ENCODE measurements at places on chromosomes 11 and 22.

DNA sequence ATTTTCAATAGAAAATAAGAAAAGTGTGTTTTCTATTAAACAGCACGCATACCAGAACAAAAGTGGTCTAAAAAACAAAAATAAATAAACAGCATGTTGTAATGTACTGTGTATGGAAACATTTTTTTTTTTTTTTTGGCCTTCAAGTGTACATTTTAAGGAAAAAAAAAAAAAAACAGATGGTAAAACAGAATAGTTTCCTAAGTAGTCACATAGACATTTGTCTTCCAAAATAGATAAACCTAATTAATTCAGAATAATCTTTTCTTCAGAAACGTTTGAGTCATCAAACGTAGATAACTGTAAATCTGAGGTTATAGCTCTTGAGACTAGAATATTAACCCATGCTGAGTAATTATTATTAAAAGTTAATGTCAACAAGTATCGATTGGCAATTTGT, 396 bp upstream of the CFAP300 start:
- DNase-seq: no peak

DNA sequence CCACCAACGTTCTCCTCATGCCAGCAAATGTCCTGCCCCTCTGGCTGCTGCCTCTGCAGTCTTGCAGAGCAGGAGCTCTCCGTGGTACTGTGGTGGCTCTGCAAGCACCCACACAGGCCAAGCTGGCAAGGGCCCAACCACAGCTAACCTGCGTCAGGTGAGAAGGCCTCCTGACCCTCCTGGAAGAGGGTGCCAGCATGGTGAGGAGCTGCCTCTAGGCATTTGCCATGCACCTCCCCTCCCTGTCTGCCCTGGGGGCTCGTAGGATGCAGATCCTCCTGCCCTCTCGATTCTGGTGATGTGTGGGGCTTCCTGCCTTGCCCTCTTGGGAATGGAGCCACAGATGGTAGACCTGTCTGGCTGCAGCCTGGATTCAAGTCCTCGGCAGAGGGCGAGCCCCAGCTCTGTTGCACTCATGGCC, 1408.8 kb downstream of the TBC1D22A start:
- DNase-seq: no peak

GRCh38 chr22:42697542-42698013, 23.1 kb downstream of the A4GALT start:
- no peak for DNase-seq

DNA sequence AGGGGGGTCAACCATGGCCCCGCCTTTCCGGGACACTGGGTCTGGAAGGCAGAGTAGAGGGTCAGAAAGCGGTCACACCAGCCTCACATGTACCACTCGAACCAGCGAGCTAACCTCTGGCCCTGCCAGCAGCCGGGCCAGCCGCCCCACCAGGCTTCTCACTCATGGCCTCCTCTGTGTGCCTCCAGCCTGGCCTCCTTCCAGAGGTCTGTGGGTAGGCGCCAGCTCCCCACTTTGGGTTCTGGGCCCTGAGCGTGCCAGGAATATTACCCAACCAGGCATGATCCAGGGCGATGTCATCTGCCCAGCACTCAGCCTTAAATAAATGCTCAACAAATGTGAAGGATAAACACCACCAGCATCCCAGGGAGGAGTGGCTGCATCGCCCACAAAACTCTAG, 5.8 kb downstream of the SCUBE1 start:
- DNase-seq: no peak

GRCh38 chr11:33668468-33668825, 32.2 kb downstream of the C11orf91 start:
- DNase-seq: no peak
